Subcutaneous preadipocyte (primary cell): ENCODE measurements at places on chromosomes 11 and 22. TPM values are rescaled to one million over a fixed set of nuclear protein-coding genes. Genes with fewer than 3 reads are reported as not detected.

The PATE4 gene
- total RNA-seq: not detected in 2 replicates

The KCNQ1 gene
- total RNA-seq: not detected in 2 replicates

The MUC6 gene
- not detected in 2 replicates for total RNA-seq

The C22orf31 gene
- not detected in 2 replicates for total RNA-seq

The RTN4RL2 gene
- total RNA-seq: 0.39 and 1.5 TPM in 2 replicates

The OR52I2 gene
- not detected in 2 replicates for total RNA-seq

The C22orf39 gene
- total RNA-seq: 11.7 and 12.9 TPM in 2 replicates

The OR2AG2 gene
- total RNA-seq: under 0.01 and 0.20 TPM in 2 replicates

The TUBA8 gene
- 0.39 TPM in 1 of 2 replicates, not detected in the other for total RNA-seq

The SPECC1L gene
- total RNA-seq: 28.7 and 35.2 TPM in 2 replicates

The APOL5 gene
- under 0.01 TPM in 1 of 2 replicates, not detected in the other for total RNA-seq

The SMIM38 gene
- total RNA-seq: under 0.01 TPM in 1 of 2 replicates, not detected in the other

The HSPB2 gene
- 0.20 and 0.73 TPM in 2 replicates for total RNA-seq

The THY1 gene
- total RNA-seq: 8.2 and 87.5 TPM in 2 replicates

The CHRDL2 gene
- not detected in 2 replicates for total RNA-seq
